HT1080 (cell line): ENCODE measurements at places on chromosomes 1 and 21.

DNA sequence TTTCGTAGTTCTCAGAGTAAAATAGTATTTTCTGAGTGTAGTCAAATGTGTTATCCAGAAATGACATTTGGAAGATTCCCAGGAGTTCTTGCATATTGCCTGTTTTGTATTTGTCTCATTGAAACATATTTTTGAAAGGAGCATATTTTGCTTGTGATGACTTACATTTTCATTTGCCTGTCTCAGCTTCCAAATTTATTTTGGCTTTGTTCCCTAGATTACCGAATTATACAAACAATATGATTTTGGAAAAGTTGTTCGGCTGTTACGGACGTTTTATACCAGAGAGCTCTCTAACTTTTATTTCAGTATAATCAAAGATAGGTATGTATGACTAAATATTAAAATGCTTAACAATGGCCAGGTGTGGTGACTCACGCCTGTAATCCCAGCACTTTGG, 46.0 kb downstream of the IARS2 start:
- no peak for DNase-seq

GRCh38 chr1:28744184-28744583, 7.4 kb downstream of the YTHDF2 start:
- no peak for DNase-seq

GRCh38 chr1:205434738-205435137, 12.9 kb upstream of the LEMD1 start:
- DNase-seq = no peak

- no peak for DNase-seq
These were observed 53.8 kb upstream of the TINAGL1 start for GRCh38 chr1:31522556-31522845.

DNA sequence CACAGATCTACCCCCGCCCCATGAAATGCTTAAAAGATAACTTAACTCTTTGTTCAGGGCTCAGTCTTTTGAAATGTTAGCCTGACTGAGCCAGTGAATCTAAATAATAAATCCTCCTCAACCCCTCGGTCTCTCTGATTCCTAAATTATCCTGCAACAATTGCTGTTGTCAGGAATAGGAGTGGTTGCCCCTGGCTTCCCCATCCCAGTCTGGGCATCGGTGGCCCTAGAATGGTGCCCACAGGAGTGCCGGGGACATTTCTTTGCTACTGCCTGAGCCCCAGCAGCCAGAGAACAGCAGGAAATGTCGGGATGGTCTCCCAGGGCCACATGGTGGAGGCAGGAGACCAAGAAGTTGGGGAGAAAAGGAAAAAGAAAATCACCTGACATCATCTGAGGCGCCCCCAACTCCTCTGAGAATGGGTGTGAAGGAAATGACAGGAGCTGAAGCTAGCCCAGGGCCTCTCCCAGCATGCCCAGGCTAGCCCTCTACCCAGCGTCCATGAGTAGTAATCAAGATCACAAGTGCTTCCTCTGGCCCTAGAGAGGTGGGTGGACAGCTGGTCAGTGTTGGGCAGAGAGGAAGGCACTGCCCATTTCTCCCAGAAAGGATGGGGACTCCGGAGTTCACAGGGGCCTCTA, 1.6 kb downstream of the PADI4 start:
- DNase-seq = no peak

DNA sequence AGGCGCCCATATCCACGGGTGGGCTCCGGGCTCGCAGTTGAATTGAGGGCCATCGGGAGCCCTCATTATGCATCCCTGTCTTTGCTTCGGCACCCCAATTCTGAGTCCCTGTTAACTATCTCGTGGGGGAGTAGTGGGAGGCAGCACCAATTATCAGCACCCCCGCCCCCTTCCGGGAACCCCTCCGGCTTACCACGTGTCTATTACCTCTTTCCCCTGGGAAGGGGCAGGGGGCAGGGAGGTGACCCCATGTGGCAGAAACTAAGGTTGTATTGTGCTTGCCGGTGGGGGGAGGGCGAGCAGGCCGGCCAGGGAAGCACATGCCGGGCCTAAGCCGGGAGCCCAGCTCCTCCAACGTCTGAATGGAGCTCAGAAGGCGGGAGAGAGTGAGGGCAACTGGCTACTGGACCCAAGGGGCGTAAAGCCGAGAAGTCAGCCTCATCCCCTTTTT, 1.0 kb downstream of the LIN28A start:
- DNase-seq = no peak

DNA sequence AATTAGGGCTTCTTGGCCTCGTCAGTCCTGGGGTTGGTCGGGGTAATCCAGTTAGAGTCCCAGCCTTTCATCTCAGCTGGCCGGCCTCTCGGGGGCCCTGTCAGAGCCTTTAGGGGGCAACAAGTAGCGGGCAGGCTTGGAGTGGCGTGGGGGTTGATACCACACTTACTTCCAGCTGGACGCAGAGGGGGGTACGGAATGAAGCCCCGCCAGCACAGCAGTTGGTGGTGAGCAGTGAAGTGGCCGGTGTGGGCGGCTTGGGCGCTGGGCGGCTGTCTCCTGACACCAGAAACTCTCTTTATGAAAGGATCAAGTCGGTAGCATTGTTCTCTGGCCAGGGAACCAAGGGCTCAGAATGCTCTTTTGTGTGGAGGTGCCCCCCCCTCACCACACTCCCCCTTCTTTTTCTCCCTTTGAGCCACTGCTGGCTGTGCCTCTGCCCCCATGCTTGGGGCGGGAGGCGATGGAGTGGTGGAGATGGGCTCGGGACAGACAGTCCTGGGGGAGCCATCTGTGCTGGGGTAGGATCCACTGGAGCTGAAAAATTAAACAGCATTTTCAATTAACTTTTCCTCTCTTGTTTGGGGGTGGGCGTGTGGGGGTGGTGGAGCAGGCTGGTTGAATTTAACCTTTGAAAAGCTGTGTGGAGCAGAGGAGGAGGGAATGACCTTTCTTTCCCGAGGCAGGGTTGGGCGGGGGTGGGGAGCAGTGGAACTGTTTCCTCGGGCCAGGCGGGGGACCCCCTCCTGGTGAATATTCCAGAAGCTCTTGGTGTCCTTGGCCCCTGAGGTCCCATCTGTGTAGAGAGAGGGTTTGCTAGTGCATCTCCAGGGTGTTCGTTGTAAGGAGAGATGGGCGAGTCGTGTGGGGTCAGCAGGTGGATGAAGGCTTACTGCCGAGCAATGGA, 102.7 kb downstream of the RNF220 start:
- no peak for DNase-seq
